ENCODE measurements at places on chromosomes 2 and 18.

- DNase-seq, result no peak
These were observed 73.3 kb downstream of the PIK3C3 start for GRCh38 chr18:42028247-42028832.

DNA sequence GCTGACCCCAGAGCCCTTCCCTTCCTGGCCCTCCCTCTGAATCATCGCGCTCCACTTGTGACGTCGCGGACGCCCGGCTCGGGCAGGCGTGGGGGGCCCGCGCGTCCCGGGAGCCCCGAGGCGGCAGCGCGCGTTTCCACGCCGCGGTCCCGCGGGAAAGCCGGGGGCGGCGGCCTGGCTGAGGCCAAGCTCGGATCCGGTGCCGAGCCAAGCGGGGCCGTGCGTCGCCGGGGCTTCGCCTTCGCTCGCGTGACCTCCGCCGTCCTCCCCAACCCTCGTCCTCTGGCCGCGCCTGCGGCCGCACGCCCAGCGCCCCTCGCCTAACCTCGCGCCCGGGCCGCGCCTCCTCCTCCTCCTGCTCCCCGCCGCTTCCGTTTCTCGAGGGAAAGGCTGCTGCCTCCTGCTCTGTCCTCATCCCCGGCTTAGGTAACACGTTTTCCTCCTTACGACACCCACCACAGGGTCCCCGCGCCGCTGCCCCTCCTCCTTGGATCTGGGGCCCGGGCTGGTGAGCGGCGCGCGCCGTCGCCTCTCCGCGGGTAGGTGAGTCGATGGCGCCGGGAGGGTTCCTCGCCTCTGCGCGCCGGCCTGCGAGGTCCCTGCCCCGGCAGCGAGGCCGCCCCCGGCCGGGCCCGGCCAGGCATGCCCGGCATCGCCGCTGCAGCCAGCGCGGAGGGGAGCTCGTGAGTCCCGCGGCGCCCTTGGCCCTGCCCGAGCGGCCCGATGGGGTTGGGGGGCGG lies at the start of gene INPP1:
Gene INPP1 (plus strand): TSS at position 54 of the 740 bp plus-strand sequence. CDS start 16,514 bp downstream, outside the sequence.
- DNase-seq, result peak; percentile 79

DNA sequence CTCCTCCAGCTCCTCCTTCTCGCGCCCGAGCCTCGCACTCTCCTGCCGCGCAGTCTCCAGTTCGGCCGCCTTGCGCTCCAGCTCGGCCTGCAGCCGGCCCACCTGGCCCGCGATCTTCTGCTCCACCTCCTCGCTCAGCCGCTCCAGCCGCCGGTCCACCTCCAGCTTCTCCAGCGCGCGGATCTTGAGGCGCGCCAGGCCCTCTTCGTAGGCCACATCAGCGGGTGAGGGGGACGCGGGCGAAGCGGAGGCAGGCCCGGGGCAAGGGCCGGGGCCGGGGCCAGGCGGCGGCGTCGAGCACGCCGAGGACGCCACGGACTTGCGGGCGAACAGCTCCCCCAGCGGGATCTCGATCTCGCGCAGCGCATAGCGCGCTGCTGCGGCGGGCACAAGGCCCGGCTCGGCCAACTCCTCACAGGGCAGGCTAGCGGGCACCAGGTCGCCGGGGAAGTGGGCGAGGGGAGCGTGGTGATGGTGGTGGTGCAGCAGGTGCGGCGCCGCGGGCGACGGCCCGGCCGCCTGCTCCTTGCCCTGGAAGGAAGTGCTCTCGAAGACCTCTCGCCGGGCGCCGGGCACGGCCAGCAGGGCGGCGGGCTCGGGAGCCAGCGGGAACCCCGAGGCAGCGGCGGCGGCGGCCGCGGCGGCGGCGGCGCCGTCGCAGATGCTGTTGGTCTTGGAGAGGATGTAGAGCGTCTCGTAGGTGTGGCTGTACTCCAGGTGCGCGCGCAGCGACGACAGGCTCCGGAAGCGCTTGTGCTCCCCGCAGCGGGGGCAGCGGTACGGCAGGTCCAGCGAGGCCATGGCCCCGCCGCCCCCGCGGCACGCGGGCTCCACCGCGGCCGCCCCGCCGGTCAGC lies 15.2 kb downstream of the FBXO41 start:
- DNase-seq, result no peak

GRCh38 chr2:8666581-8666980 lies 15.3 kb upstream of the ID2 start:
- no peak for DNase-seq

- DNase-seq, result peak; percentile 71
These were observed 223.0 kb downstream of the UBE2E3 start for GRCh38 chr2:181203412-181203811.

DNA sequence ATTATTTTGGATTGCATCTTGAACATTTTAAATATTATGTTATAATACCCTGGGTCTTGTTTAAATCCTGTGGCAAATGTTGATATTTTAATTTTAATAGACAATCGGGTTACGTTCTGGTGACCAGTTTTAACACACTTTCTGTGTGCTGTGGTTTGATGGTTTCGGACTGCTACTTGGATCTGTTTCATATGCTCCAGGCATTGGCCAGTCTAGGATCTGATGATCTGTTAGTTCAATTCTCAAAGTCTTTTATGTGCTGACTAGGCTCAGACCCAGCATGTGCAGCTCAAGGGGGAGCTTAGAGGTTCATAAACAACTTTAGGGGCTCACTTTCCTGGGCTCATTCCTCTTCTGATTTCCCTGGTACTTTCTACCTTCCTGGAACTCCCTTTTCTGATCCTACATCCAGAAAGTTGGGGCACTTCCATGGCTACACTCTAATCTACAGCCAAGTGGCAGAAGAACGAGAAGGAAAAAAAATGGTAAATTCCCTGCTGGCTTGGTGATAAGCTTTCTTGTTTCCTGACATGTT lies 5.0 kb upstream of the ZBTB14 start:
- DNase-seq, result no peak

DNA sequence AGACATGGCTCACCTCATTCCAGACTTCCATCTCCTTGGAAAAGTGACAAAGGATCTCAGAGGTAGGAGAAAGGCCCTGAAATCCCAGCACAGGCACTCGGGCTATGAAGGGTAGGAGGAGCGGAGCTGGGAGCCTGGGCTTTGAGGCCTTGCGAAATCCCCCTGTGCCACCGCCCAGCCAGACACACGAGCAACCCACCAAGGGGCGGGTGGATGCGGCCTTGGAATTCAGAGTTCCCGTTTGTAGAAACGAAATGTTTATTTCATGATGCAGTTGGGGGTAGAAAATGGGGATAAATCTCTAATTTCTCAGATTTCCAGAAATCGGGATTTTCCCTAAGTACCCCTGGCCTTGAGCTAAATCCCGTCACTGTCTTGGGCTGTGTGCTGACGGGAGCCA lies 177.1 kb upstream of the HDAC4 start:
- DNase-seq, result no peak

DNA sequence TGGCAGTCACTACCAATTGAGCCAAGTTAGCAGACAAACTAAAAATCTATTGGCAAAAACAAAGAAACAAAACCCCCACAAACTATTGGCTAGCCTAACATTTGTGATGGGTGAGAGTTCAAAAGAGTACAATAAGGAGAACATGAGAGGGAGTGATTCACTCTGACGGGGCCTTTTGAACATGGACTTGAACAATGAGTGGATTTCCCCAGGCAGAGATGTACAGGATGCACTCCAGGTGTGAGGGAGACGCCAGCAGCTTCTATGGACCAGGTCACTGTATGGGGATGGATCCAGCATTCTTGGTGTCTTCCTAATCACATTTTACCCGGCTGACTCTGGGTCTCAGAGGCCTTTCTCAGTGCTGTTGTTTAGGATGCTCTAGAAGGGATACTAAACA lies 167.5 kb upstream of the SMAD2 start:
- DNase-seq, result peak; percentile 36

DNA sequence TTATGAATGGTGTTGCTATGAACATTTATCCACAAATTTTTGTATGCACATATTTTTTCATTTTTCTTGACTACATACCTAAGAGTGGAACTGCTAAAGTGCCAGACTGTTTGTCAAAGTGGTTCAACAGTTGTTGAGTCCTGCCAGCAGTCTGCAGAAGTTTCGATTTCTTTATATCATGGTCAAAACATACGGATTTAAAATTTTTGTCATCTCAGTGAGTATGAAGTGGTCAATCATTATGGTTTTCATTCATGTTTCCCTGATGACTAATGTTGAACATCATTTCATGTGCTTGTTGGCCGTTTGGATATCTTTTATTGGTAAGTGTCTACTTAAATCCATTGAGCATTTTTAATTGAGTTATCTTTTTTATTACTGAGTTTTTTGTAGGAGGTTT lies 39.2 kb downstream of the CCDC138 start:
- DNase-seq, result no peak

Data from kidney capillary endothelial cell (primary cell).